ENCODE measurements at places on chromosomes 6 and 20.

DNA sequence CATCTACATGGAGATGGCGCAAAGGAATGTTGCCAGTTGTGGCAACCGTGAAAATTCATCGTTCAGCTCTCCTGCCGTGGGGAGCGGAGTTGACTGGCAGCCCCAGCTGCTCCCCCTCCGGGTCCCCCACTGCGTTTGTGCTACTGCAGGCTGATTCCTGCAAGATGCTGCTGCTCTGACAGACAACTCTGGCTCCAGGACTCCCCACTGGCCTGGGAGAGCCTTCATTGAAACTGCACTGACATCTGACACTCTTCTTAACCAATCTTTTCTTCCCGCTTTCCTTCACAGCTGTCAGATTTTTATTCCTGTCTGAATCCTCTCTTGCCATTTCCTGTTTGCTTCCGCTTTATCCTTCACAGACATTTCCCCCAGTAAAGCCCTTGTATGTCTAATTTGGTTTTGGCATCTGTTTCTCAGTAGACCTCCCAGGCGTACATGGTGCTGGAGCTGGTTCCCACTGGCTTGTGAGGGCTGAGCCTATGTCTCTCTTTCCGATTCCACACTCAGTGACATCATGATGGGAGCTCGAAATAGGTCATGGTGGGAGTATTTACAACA, 9.5 kb upstream of the ATRN start:
- DNase-seq, result no peak

DNA sequence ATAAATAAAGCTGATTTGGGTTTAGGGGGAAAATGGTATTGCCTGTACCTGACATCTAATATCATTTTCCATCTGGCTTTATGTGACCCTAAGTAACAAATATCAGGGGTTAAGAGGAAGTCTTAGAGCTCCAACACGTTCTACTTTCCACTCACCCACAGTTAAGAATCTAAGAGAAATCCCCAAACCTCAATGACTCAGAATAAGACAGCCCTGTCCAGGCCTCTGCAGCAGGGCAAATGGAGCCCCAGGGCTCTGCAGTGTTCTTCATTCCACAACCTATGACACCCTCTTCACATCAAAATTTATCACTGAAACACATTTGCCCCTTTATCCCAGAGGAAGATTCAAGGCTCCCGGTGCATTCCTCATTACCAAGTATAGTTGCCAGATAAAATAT, 20.3 kb upstream of the TENT5A start:
- no peak for DNase-seq

DNA sequence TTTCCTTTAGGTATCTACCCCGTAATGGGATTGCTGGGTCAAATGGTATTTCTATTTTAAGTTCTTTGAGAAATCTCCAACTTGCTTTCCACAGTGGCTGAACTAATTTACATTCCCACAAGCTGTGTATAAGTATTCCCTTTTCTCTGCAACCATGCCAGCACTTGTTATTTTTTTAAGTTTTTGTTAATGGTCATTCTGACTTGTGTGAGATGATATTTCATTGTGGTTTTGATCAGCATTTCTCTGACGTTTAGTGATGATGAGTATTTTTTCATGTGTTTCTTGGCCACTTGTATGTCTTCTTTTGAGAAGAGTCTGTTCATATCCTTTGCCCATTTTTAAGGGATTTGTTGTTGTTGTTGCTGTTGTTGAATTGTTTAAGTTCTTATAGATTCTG, 871.1 kb downstream of the KIF16B start:
- DNase-seq, result no peak

GRCh38 chr6:28743271-28743789, 180.5 kb downstream of the TRIM27 start:
- no peak for DNase-seq

GRCh38 chr6:28884423-28885131, 39.2 kb downstream of the TRIM27 start:
- DNase-seq, result no peak

- DNase-seq, result no peak
Observed at GRCh38 chr6:167200806-167201205, 43.0 kb upstream of the GPR31 start.

GRCh38 chr6:161254464-161255253, 19.2 kb downstream of the AGPAT4 start:
- DNase-seq, result no peak
